ENCODE measurements at places on chromosomes 16 and 17.

GRCh38 chr17:59840329-59841090, 52.2 kb downstream of the TUBD1 start:
- DNase-seq = no peak

DNA sequence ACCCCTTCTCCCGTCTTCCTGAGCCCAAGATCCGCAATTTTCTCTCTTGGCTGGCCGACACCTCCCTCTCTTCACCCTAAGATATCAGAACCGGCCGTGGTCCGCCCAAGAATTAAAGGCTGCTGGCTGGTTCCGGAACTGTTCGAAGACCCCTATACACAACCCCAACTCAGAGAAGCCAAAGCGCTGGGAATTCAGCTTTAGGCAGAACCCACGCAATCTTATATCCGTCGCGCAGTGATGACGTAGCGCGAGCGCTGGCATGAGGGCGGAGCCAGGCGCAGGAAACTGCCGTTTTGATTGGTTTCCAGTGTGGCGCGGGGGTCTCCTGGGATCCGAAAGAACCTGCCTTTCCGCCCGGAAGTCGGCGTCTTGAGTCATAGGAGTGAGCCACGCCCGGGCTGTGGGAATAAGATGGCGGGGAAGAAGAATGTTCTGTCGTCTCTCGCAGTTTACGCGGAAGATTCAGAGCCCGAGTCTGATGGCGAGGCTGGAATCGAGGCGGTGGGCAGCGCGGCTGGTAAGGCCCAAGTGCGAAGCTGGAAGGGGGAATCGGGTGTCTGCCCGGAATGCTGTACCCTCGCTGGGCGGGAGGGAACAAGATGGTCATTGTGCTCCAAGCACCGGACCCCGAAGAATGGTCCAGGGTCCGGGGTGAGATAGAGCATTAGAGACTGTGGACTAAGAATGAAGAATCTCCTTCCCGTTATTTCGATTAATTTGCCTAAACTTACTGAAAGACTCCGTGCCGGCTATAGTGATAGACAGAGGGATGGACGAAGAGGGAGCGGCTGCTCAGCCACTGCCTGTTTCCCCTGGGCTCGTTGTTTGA, at the start of the genes RECQL5 and SAP30BP:
RECQL5 (minus strand) TSS at position 196 of the 832 bp plus-strand sequence. CDS start 597 bp downstream, outside the sequence.
SAP30BP (plus strand) TSS at position 380 of the 832 bp plus-strand sequence; CDS start at position 415, 35 bp downstream.
- peak; percentile 96 for DNase-seq

- no peak for DNase-seq
Observed at GRCh38 chr16:85729452-85730185, 21.3 kb downstream of the C16orf74 start.

GRCh38 chr17:73196500-73196899, 3.6 kb downstream of the COG1 start:
- no peak for DNase-seq

- no peak for DNase-seq
Observed at GRCh38 chr17:47077576-47077975, 98.5 kb upstream of the RPRML start.

GRCh38 chr17:43591779-43592562, 45.8 kb upstream of the ETV4 start:
- DNase-seq = no peak

GRCh38 chr17:58734811-58735210, 20.8 kb upstream of the PPM1E start:
- DNase-seq = no peak

- no peak for DNase-seq
Observed at GRCh38 chr16:86726340-86726739, 148.0 kb downstream of the FOXL1 start.

DNA sequence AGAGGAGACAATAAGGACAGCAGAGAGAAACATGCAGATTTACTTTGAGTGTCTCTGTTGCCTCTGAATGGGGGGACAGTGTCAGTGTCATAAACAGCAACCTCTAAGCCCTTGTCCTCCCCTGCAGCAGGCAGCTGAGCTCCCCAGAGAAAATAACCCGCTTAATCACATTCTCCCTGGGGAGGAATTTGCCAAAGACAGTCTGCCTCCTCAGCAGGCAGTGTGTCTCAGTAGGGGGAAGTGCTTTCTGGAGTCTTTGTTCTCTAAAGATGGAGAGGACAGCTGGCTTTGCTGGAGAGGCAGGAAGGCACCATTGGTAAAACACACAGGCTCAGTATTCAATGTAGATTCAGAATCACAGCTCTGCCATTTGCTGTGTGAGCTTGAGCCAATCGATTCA, 16.1 kb downstream of the TEKT5 start:
- no peak for DNase-seq

Measured in type B pancreatic cell (in vitro differentiated cells).